ENCODE measurements at places on chromosomes 4 and X. TPM values are rescaled to one million over a fixed set of nuclear protein-coding genes. Genes with fewer than 3 reads are reported as not detected.

NHSL2 gene
- 3.8 TPM for polyA plus RNA-seq

NUP54 gene
- polyA plus RNA-seq = 20.7 TPM

EPGN gene
- not detected for polyA plus RNA-seq

SEL1L3 gene
- polyA plus RNA-seq = 19.9 TPM

TMPRSS11B gene
- not detected for polyA plus RNA-seq
